CD4-positive, alpha-beta T cell treated with Interleukin-12 subunit alpha and Interleukin-12 subunit beta, for 1 hour (primary cell): ENCODE measurements at places on chromosomes 11 and 22.

GRCh38 chr11:17978553-17979287, 34.1 kb downstream of the SERGEF start:
- peak; percentile 7 for DNase-seq

DNA sequence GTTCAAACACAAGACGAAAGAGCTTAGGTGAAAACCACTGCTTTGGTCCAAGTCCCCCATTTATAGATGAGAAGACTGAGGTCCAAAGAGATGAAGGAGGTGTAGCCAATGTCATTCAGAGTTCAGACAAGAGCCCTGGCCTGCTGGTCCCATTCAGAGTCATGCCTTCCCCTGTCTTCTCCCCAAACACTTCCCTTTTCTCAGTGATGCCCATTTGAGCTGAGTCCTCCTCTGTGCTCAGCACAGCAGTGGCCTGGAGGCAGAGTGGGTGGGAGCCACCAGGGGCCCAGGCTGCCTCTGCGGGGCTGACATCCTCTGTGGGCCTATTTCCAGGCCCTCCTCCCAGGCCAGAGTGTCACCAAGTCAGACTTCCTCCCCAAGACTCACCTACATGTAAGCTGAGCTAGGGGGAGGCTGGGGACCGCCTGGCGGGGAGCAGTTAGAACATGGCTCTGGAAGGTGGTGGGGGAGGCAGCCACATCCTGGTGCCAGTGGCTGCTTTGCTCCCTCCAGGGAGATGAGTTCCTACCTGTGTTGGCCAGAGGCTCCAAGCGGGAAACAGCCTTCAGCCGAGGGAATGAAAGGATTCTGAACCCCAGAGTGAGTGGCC, 22.4 kb upstream of the LRRC10B start:
- DNase-seq: no peak

- peak; percentile 94 for DNase-seq
Measured at GRCh38 chr22:36123673-36124630, 36.6 kb downstream of the APOL3 start.

- no peak for DNase-seq
Measured at GRCh38 chr22:39344046-39344390, 5.8 kb upstream of the SYNGR1 start.

- DNase-seq: no peak
Measured at GRCh38 chr11:57239348-57239747, 2.3 kb upstream of the APLNR start.
